ENCODE measurements at places on chromosomes 16 and 17.

- peaks cover 3% of the 10 kb centered on the region for H3K27me3 ChIP-seq
- DNase-seq: no peak
- no peaks in the 10 kb centered on the region for H3K4me1 ChIP-seq
- no peak overlapping the region for H3K27ac ChIP-seq
- H3K36me3 ChIP-seq: no peaks in the 10 kb centered on the region
These were observed 29.0 kb downstream of the HYDIN start for GRCh38 chr16:71201556-71201955.

DNA sequence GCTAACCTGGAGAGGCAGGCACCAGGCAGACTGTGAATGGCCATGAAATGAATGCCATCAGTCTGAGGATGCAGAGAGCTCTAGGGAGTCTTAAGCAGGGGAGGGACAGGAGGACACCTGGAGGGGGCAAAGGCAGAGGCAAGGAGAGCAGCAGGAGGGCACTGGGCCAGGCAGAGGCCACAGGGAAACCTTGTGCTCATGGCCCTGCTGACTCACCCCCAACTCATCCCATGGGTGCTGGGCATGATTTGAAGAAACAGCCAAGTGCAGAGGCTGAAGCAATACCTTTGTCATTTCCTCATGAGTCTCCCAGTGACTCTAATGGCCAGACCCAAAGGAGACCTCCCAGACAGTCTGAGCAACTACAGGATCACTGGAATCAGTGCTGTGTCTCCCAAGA is 141.4 kb downstream of the TMEM132E start:
- no peaks in the 10 kb centered on the region for H3K36me3 ChIP-seq
- no peaks in the 10 kb centered on the region for H3K4me1 ChIP-seq
- no peak overlapping the region for H3K4me3 ChIP-seq
- H3K27me3 ChIP-seq: peaks cover 20% of the 10 kb centered on the region
- no peak overlapping the region for H3K27ac ChIP-seq

- H3K27ac ChIP-seq: no peak overlapping the region
- H3K4me1 ChIP-seq: peaks cover 44% of the 10 kb centered on the region
- H3K36me3 ChIP-seq: peaks cover 26% of the 10 kb centered on the region
- no peak overlapping the region for H3K4me3 ChIP-seq
These were observed 26.3 kb downstream of the WSB1 start for GRCh38 chr17:27320222-27320560.

GRCh38 chr17:58504826-58505351 is 9.5 kb downstream of the MTMR4 start:
- DNase-seq: no peak
- H3K36me3 ChIP-seq: peaks cover 93% of the 10 kb centered on the region
- no peak overlapping the region for H3K4me3 ChIP-seq
- no peaks in the 10 kb centered on the region for H3K27me3 ChIP-seq

DNA sequence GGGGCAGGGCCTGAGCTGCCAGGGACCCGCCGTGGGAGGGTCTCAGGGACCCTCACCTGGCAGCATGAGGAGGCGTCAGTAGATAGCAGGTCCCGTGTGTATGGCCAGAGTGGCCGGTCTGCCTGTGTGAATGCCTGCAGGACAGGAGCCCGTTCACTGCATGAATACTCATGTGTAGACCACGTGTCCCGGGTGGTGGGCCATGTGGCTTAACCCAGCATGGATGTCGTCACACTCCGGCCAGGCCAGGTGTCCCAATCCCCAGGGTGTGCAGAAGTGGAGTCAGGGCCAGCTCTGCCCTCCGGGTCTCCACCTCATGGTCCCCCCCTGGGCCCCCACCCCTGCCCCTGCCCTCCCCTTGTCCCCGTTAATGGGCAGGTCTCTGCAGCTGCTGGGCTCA is 53.7 kb downstream of the BAHCC1 start:
- no peak for DNase-seq
- H3K4me1 ChIP-seq: no peaks in the 10 kb centered on the region
- H3K36me3 ChIP-seq: peaks cover 36% of the 10 kb centered on the region
- no peak overlapping the region for H3K4me3 ChIP-seq
- H3K27me3 ChIP-seq: no peaks in the 10 kb centered on the region

DNA sequence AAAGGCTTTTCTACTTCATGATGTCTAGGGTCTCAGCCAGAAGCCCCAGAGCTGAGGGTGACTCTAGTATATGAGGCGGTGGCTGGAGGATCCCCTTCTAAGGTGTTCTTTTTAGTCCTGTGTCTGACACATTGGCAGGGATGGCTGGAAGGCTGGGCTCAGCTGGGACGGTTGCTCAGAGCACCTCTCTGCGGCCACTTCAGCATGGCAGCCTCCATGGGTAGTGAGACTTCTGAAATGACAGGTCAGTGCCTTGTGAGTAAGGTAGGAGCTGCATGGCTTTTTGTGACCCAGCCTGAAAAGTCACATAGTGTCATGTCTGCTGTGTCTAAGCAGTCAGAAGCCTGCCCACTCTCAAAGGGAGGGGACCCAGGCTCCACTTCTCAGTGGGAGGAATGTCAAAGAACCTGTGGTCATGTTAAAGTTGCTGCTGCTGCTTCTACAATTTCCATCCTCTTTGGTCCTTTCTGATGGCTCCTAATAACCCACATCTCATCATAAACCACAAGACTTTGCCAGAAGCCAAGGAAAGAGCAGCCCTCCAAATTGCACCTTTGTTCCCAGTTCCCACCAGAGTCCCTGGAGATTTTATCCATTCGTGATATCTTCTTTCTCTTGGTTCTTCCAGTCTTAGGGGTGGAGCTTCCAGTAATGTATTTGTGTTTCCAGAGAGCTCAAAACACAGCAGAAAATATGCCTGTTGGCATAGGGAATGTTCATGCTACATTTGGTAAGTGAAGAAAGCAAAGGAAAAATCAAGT is 15.4 kb upstream of the KCNG4 start:
- no peaks in the 10 kb centered on the region for H3K36me3 ChIP-seq
- no peak for DNase-seq
- no peaks in the 10 kb centered on the region for H3K4me1 ChIP-seq
- H3K4me3 ChIP-seq: no peak overlapping the region
- H3K27me3 ChIP-seq: peaks cover 13% of the 10 kb centered on the region

DNA sequence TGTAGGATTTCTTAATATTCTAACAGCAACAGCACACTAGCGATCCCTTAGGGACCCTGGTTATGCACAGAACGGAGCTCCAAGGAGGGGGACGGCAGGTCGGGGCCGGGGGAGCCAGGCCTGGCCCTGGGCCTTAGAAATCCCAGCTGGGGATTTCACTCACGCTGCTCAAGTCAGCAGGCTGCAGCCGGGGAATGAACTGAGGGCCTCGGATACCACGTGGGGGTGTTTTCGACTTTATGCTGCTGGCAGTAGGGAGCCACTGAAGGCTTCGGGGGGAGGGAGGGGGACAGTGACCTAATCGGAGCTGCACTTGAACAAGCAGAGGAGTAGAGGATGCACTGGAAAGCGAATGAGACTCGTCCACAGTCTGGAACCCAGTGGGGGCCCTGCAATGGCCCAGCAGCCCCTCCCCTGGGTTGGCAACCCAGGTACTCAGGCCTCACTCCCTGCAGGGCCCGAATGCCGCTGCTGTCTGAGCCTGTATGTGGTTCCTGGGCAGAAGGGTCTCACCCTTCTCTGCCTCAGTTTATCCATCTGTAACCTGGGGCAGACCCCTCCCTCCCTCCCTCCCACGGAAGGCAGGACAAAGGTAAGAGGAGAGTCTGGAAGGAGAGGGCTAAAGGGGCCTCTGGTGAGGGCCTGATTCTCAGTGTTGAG is 53.7 kb downstream of the RPH3AL start:
- no peak for DNase-seq
- no peak overlapping the region for H3K4me3 ChIP-seq
- peaks cover 4% of the 10 kb centered on the region for H3K36me3 ChIP-seq
- no peaks in the 10 kb centered on the region for H3K4me1 ChIP-seq

DNA sequence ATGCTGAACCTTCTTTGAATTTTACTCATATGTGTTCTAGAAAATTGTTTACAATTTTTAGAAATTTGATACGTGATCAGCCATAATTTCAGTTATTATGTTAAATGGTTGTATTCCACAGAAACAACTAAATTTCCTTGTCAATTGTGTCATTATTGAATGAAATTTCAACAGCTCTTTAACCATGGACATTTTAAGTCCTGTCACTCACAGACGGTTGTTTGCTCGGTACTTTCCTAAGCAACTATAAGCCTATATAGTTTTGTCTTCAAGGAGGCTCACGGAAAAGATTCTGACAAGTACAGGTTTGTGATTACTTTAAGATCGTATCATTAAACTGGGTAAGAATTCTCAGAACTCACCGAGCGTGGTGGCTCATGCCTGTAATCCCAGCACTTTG is 31.8 kb downstream of the SLC39A11 start:
- no peaks in the 10 kb centered on the region for H3K27me3 ChIP-seq
- no peaks in the 10 kb centered on the region for H3K36me3 ChIP-seq
- H3K4me1 ChIP-seq: peaks cover 13% of the 10 kb centered on the region
- no peak for DNase-seq
- no peak overlapping the region for H3K4me3 ChIP-seq

DNA sequence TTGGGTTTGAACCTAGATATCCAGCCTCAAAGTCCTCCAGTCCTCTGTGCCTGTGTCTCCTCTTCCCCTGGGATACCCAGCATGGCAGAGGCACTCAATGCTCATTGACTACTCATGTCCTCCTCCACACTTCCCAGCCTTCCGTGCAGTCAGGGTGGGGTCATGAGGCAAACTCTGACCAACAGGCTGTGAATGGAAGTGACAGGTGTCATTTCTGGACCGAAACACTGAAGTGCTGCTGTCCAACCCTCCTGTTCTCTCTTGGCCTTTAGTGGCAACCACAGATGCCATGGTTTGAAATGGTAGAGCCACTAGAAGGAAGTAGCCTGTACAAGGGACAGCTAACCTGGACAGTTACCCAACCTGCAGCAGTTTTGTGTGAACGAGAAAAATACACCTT is 46.7 kb upstream of the MAP3K14 start:
- peaks cover 7% of the 10 kb centered on the region for H3K4me1 ChIP-seq
- no peak overlapping the region for H3K4me3 ChIP-seq
- no peaks in the 10 kb centered on the region for H3K27me3 ChIP-seq
- DNase-seq: no peak

Measured in suprapubic skin (tissue), 4 donors.